ENCODE measurements at places on chromosomes 1 and 21. TPM values are rescaled to one million over a fixed set of nuclear protein-coding genes. Genes with fewer than 3 reads are reported as not detected.
A peak's percentile ranks its signal among the peaks of the same experiment; 100 is the strongest.

DNA sequence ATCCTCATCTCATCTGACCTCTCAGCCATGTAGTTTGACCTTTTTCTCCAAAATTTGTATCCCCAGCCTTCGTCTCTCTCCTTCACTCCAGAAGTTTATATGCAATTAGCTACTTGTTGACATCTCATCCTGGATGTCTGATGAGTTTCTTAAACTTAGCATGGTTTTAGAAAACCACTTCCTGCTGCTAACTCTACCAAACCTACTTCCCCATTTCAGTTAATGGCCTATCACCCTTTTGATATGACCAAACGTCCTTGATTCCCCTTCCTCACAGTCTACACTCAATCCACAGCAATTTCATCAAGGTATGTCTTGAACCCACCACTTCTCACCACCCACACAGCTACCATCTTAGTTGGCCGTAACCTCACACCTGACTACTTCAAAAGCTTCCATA lies 121.9 kb downstream of the LRRC40 start:
- DNase-seq: no peak

DNA sequence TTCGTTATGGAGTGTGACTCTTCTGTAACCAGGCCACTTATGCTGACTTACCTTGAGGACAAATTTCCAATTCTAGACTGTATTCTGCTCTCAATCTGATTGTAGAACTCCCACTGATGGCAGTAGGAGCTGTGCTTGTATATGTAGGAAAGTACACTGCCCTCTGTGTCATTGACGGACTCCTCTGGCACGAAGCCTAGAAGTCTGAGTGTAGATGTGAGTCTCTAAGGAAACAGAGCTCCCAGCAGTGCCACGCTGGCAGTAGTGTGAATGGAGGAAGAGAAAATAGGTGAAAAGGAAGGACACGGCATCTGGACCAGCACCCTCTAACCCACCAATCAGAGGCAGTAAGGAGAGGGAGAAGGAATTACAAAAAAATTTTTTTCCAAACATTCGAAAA lies 130.4 kb upstream of the ADGRL2 start:
- peak; percentile 84 for DNase-seq

- no peak for DNase-seq
Measured at GRCh38 chr1:16092923-16093511, 19.6 kb upstream of the FAM131C start.

- no peak for DNase-seq
Measured at GRCh38 chr1:241330619-241331327, 26.2 kb downstream of the RGS7 start.

- no peak for DNase-seq
Measured at GRCh38 chr1:203996126-203996525, 76.8 kb upstream of the SOX13 start.

- no peak for DNase-seq
Measured at GRCh38 chr1:230957580-230957989, 21.1 kb downstream of the TTC13 start.

DNA sequence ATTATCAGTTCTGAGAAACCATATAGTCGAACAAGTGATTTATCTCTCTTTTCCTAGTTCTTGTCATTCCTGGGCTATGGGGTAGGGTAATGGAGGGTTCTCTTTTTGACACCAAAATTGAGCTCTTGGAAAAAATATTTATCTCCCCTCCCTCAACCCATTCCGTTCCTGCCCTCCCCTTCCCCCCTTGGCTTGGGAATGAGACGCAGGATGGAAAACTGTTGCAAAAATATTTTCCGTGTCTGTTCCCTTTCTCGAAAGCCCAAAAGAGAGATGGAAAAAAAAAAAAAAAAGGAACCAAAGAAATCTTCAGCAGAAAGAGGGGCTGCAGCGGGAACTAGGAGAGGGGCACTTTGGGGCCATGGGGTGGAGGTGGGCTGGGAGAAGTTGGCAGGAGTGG lies 766 bp downstream of the ATP2B4 start:
- DNase-seq: no peak

GRCh38 chr1:228013935-228014930 lies 7.4 kb downstream of the WNT3A start:
- DNase-seq: no peak

GRCh38 chr1:209134001-209134400 lies 449.5 kb upstream of the CAMK1G start:
- no peak for DNase-seq

DNA sequence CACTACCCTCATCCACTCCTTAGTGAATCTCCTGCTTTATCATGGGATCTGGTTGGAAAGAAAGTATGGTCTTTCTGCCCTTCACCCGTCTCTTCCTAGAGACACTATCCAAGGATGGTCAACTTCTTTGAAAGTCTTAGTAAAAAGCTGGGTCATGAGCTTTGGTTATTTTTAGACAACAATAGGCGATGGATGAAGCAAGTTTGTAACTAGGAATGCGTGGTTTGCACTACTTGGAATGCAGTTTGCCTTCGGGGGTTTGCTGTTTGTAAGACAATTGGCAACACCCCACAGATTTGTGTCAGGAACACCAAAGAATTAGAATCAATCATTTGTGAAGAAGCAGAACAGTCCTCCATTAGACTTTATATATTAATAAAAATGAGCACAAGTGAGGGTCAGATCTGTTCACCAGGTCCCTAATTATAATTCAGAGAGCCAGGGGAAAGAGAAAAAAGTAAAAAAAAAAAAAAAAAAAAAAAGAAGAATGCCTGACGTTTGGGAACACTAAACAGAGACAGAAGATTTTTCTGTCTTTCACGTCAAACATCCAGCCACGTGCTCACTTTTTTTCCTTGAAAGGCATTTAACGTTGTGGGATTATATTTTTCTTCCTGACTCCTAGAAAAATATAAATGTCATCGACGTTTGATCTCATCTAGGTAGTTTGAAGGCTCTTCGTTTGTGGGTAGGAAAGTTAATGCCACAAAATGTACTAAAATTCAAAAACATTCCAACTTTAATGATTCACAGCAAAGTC lies 60.7 kb upstream of the BTG3 start:
- no peak for DNase-seq

DNA sequence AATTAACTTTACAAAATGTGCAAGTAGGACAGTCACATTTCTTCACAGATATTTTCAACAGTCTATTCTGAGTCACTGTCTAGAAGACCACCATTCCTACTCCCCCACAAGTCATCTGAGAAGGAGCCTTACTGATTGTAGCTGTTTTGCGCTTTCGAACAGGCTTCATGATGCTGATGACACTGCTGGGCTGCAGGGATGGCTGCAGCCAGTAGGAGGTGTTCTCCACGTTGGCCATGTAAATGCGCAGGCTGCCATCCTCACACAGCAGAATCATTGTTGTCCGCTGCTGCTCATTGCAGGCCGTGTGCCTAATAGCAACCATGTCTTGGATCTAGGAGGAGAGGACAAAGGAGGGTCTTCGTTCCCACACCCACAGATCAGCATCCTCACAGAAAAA lies 56.9 kb downstream of the UBR4 start:
- DNase-seq: no peak

- no peak for DNase-seq
Measured at GRCh38 chr21:28654406-28654805, 338.3 kb downstream of the LTN1 start.

GRCh38 chr1:168473126-168473525 lies 70.7 kb downstream of the XCL2 start:
- no peak for DNase-seq

GRCh38 chr1:23167353-23168078 lies 1.1 kb downstream of the LUZP1 start:
- DNase-seq: no peak

- no peak for DNase-seq
Measured at GRCh38 chr1:21321963-21322680, 31.9 kb upstream of the ECE1 start.

DNA sequence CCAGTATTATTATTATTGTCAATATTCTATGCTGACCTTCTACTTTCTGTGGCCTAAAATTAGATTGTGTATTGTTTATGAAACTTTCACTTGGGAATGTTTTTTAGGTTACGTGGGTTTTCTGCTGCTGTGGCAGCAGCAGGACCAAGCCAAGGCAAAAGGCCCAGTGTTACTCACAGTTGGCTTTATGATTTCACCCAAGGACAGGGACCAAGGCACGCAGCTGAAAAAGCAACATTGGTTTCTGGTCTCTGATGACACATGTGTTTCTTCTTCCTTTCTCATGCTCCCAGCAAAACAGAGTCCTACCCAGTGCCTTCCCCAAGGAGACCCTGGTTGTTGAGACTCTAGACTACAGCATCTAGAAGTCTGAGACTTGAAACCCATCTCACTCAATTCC lies 413.7 kb downstream of the SETD4 start:
- no peak for DNase-seq

GRCh38 chr1:234659538-234659937 lies 49.6 kb upstream of the IRF2BP2 start:
- no peak for DNase-seq

GRCh38 chr1:6025269-6026094 lies 20.2 kb upstream of the KCNAB2 start:
- DNase-seq: no peak

DNA sequence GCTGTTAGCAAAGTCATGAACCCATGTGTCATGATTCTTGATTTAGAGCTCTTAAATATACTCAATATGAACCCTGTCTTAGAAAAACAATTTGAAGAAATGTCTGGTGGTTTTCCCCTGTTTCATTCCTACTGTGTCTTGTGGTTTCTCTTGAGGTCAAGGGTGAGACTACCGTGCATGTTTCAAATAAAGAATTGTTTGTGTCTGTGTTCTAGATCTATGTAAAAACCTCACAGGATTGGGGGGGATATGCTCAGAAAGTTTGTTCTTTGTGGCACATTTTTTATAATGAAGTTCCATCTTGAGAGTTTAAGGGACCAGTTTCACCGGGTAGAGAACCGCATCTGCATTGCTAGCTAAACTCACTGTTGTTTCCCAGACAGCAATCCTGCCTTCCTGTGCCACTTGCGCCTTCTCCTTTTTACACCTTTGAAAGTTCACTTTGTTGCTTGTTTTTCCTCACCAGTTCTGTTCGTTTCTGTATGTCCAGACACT lies 30.9 kb upstream of the CACYBP start:
- DNase-seq: peak; percentile 53

GRCh38 chr1:62784509-62785365 lies 805 bp downstream of the ATG4C start:
- DNase-seq: no peak

DNA sequence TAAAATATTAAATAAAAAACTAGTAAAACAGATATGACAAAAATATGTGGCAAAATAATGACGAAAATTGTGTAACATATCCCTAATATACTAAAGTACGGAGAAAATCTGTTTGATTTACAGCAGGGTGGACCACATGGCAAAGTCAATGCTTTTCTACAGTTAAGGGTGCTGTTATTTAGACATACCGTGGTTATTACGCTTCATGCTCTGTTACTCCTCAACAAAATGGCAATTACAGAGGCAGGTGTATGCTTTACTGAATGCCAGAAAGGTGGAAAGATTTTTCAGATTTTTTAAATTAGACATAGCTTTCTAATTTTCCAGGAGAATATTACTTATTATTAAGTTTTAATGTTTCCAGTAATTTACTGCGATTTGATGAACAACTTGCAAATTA lies 343.9 kb upstream of the DPYD start:
- no peak for DNase-seq

- DNase-seq: peak; percentile 35
Measured at GRCh38 chr1:218304281-218305039, 19.4 kb downstream of the RRP15 start.

- DNase-seq: no peak
Measured at GRCh38 chr1:147541672-147542568, 619 bp downstream of the BCL9 start.

GRCh38 chr1:30744060-30744756 lies 13.4 kb downstream of the LAPTM5 start:
- no peak for DNase-seq

DNA sequence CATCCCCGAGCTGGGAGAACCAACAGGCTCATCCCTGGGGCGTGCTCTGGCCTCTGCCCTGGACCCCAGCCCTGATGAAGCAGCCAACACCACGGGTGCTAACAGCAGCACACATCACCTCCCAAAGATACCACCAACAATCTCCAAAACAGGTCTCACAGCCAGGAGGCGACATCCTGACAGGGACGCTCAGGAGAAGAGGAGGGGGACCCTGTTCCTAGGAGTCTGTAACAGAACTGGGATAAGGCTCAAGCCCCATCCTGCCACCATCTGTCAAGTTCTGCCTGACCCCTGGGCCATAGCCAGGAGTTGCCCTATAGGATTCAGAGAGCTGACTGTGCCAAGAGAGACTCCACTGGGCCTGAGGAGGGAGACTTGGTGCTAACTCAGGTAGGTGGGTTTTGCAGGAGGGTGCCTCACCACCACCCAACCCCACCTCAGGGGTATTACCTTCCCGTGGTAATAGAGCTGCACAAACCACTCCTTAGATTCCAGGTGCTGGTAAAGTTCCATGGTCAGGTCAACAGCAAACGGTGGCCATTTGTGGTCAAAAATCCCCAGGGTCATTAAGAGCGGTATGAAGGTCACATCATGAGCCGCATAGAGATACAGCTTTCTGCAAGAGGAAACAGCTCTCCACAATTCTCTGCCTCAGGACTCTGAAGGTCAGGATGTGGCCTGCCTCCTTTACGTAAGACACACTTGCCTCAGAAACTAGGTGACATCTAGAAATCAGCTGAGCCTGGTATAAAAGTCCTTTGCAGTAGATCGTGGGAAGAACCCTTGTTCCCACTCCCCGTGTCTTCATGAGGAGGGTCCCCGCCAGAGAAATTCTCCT lies 22.3 kb downstream of the ACP6 start:
- DNase-seq: no peak

- no peak for DNase-seq
Measured at GRCh38 chr1:61184040-61184713, 101.8 kb downstream of the NFIA start.

GRCh38 chr1:22608361-22608760 lies 28.1 kb upstream of the C1QA start:
- DNase-seq: no peak

SGIP1 gene
- 6.9 TPM for total RNA-seq

COL6A1 gene
- 226 TPM for total RNA-seq

HOOK1 gene
- 8.9 TPM for total RNA-seq

UCK2 gene
- 81.9 TPM for total RNA-seq

LCE1F gene
- total RNA-seq: not detected

DPYD gene
- total RNA-seq: 1.4 TPM

FAM163A gene
- 0.21 TPM for total RNA-seq

MASP2 gene
- not detected for total RNA-seq

OR2L13 gene
- not detected for total RNA-seq

FCRL6 gene
- total RNA-seq: not detected

LAD1 gene
- total RNA-seq: 38.9 TPM

SDE2 gene
- 23.2 TPM for total RNA-seq

CCDC24 gene
- 4.4 TPM for total RNA-seq

ELF3 gene
- 153 TPM for total RNA-seq
